ENCODE measurements at places on chromosomes 7 and 10. TPM values are rescaled to one million over a fixed set of nuclear protein-coding genes. Genes with fewer than 3 reads are reported as not detected.

Gene CALY
- polyA plus RNA-seq, result not detected

Gene PIK3AP1
- 4.5 TPM for polyA plus RNA-seq

Gene ASZ1
- not detected for polyA plus RNA-seq

Gene SEC23IP
- polyA plus RNA-seq, result 64.6 TPM

Gene ANKRD61
- polyA plus RNA-seq, result 0.64 TPM

Gene ITGB8
- polyA plus RNA-seq, result 47.6 TPM

Gene ZPBP
- polyA plus RNA-seq, result 0.19 TPM

Gene TMEM229A
- 0.08 TPM for polyA plus RNA-seq

Gene WNT8B
- 0.99 TPM for polyA plus RNA-seq

Gene PWWP2B
- 6.9 TPM for polyA plus RNA-seq

Gene HACD1
- polyA plus RNA-seq, result 15.3 TPM

Gene RBP3
- polyA plus RNA-seq, result 0.09 TPM

Gene ASB10
- polyA plus RNA-seq, result not detected

Gene EPHA1
- polyA plus RNA-seq, result 23.5 TPM

Gene CLRN3
- 19.7 TPM for polyA plus RNA-seq

Gene CPA1
- polyA plus RNA-seq, result 2.0 TPM

Gene SEC31B
- 20.2 TPM for polyA plus RNA-seq

Gene HOXA7
- 31.9 TPM for polyA plus RNA-seq

Gene NOS3
- polyA plus RNA-seq, result 7.3 TPM

Gene INMT
- 3.4 TPM for polyA plus RNA-seq

Gene UNCX
- polyA plus RNA-seq, result 9.4 TPM

Gene ENTPD1
- polyA plus RNA-seq, result 23.3 TPM

Gene MCM10
- 13.0 TPM for polyA plus RNA-seq

Gene OR13A1
- 0.08 TPM for polyA plus RNA-seq

Gene CRYGN
- 4.0 TPM for polyA plus RNA-seq

Gene PON1
- 1.0 TPM for polyA plus RNA-seq

Gene GPR26
- not detected for polyA plus RNA-seq

Gene AS3MT
- polyA plus RNA-seq, result 18.8 TPM

Gene GIMAP1
- 1.5 TPM for polyA plus RNA-seq

Gene RBAK
- 20.3 TPM for polyA plus RNA-seq

Gene POLR2J2
- 0.73 TPM for polyA plus RNA-seq

Gene FAM221A
- 17.1 TPM for polyA plus RNA-seq

Gene URGCP
- 28.7 TPM for polyA plus RNA-seq

Gene GJD4
- not detected for polyA plus RNA-seq

Gene TUBAL3
- not detected for polyA plus RNA-seq

Gene MMD2
- polyA plus RNA-seq, result 0.14 TPM

Gene FGFR2
- polyA plus RNA-seq, result 107 TPM
